Thoracic aorta (tissue), 2 donors: ENCODE measurements at places on chromosomes 12 and 14. TPM values are rescaled to one million over a fixed set of nuclear protein-coding genes. Genes with fewer than 3 reads are reported as not detected.

Gene BCL11B
- 0.92 TPM for total RNA-seq

Gene LALBA
- total RNA-seq, result not detected

Gene CMA1
- total RNA-seq, result not detected

Gene OTX2
- total RNA-seq, result not detected

Gene ALG10
- 5.1 TPM for total RNA-seq

Gene CCDC175
- 0.78 TPM for total RNA-seq

Gene TAS2R8
- not detected for total RNA-seq

Gene MIP
- total RNA-seq, result not detected

Gene ANKRD33
- not detected for total RNA-seq

Gene SYT1
- 1.9 TPM for total RNA-seq

Gene CDKN1B
- total RNA-seq, result 63.5 TPM

Gene REC8
- total RNA-seq, result 23.6 TPM

Gene BICDL1
- total RNA-seq, result 0.68 TPM

Gene NABP2
- 17.2 TPM for total RNA-seq
